ENCODE measurements at places on chromosomes 5 and 9. TPM values are rescaled to one million over a fixed set of nuclear protein-coding genes. Genes with fewer than 3 reads are reported as not detected.

DNA sequence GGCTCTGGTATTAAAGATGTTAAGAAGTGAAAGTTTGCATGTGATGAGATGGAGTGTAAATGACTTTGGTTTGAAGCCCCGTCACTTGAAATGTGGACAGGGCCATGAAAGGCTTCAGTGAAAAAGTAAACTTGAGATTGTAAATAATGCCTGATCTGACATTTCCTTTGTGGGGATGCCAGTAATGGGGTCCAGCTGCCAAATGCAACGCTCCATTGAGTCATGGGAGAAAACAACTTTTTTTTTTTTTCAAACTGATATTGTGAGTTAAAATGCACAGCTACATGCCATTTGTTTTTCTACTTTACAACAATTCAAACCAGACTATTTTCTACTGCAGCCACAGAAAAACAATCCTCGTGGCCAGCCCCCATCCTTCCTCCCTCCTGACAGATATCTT lies 327.0 kb upstream of the TNC start:
- no peak for DNase-seq
- H3K27me3 ChIP-seq: no peaks in the 10 kb centered on the region
- no peak overlapping the region for H3K4me3 ChIP-seq
- no peaks in the 10 kb centered on the region for H3K36me3 ChIP-seq
- no peak overlapping the region for H3K27ac ChIP-seq
- H3K4me1 ChIP-seq: no peaks in the 10 kb centered on the region

GRCh38 chr5:99305045-99305580 lies 376.3 kb upstream of the CHD1 start:
- no peaks in the 10 kb centered on the region for H3K27me3 ChIP-seq
- no peaks in the 10 kb centered on the region for H3K4me1 ChIP-seq
- no peaks in the 10 kb centered on the region for H3K36me3 ChIP-seq

- no peaks in the 10 kb centered on the region for H3K4me1 ChIP-seq
- DNase-seq: no peak
- H3K4me3 ChIP-seq: no peak overlapping the region
Observed at GRCh38 chr5:166427211-166427610, 1864.2 kb upstream of the WWC1 start.

DNA sequence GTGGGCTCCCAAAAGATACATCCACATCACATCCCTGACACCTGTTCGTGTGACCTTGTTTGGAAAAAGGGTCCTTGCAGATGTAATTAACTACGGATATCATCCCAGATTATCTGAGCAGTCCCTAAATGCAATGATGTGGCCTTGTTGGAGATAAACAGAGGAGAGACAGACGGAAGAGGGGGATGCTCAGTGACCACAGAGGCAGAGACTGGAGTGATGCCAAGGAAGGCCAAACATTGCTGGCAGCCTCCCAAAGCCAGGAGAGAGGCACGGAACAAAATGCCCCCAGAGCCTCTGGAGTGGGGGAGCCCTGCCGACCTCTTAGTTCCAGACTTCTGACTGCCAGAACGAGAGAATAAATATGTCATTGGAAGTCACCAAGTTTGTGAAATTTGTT lies 15.0 kb upstream of the VAV2 start:
- H3K27me3 ChIP-seq: no peaks in the 10 kb centered on the region
- no peaks in the 10 kb centered on the region for H3K36me3 ChIP-seq
- no peaks in the 10 kb centered on the region for H3K4me1 ChIP-seq
- DNase-seq: no peak
- H3K27ac ChIP-seq: no peak overlapping the region
- no peak overlapping the region for H3K4me3 ChIP-seq

- no peak overlapping the region for H3K27ac ChIP-seq
- no peaks in the 10 kb centered on the region for H3K4me1 ChIP-seq
Observed at GRCh38 chr5:52658246-52658645, 129.5 kb upstream of the ITGA1 start.

DNA sequence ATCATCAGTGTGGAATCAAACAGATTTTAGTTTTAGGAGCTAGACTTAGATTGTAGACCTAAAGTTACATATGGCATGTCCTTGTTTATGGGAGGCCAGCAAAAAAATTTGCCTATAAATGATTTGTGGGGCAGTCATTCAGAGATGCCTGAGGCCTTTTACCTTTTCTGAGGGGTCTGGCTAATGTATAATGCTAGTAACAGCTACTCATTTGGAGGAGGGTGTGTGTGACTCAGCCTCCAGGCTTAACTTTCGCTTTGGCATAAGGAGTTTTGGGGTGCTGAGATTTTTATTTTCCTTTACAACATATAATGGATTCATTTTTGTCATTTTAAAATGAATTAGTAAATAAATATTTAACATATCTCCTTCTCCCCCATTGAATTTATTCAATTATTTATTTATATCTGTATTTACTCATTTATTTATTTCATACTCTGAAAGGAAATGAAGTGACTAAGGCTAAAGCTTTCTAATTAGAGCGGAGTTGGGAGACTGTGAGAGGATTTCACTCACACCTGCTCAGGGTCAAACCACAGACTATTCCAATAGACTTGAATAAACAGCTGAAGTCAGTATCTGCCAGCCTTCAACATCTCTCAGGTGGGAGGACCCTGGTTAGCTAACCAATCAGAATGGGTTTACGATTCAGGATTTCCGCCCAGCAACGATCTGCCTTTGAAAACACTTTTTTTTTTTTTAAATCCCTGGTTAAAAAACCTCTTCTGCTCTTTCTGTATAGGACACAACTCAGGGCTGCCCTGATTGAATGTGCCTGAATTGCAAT lies 487.5 kb upstream of the SGCD start:
- no peaks in the 10 kb centered on the region for H3K4me1 ChIP-seq
- H3K27ac ChIP-seq: no peak overlapping the region
- no peaks in the 10 kb centered on the region for H3K27me3 ChIP-seq
- no peak overlapping the region for H3K4me3 ChIP-seq

DNA sequence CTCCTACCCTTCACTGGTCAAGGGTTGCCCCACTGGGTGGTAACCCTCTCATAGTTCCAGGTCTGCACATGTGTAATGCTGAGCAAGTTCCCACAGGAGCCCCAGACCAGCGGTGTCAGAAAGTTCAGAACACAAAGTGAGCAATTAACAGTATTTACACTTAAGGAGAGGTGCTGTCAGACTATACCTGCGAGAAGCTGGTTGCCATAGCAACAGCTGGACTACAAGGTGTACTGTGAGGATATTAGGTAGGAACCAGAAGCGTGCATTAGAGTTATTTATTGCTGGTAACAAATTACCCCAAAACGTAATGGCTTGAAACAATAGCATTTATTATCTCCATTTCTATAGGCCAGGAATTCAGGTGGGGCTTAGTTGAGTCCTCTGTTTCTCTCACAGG lies 317.0 kb upstream of the RPS23 start:
- no peak overlapping the region for H3K27ac ChIP-seq
- no peak for DNase-seq
- no peaks in the 10 kb centered on the region for H3K36me3 ChIP-seq
- H3K4me1 ChIP-seq: no peaks in the 10 kb centered on the region
- no peaks in the 10 kb centered on the region for H3K27me3 ChIP-seq

DNA sequence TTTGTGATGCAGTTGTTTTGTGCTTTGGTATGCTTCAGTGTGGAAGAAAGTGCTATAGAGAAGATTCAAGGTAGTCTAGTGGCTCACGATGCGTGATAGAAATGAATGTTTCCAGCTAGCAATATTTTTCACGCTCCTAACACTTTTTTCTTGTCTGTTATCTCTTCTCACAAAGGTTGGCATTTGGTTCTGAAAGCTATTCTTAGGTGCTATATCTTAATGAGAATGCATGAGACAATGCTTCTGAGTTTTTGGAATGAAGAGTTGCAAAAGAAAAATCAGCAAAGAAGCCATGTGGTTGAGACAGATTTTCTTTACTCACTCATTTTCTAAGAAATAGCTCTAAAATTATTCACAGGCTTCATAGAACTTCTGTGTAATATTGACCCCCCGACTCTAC lies 122.6 kb downstream of the PDE8B start:
- H3K4me3 ChIP-seq: no peak overlapping the region
- 0 out of 2 replicates have a peak, but pooled peaks cover 2% of the 10 kb centered on the region for H3K27me3 ChIP-seq
- no peaks in the 10 kb centered on the region for H3K4me1 ChIP-seq

DNA sequence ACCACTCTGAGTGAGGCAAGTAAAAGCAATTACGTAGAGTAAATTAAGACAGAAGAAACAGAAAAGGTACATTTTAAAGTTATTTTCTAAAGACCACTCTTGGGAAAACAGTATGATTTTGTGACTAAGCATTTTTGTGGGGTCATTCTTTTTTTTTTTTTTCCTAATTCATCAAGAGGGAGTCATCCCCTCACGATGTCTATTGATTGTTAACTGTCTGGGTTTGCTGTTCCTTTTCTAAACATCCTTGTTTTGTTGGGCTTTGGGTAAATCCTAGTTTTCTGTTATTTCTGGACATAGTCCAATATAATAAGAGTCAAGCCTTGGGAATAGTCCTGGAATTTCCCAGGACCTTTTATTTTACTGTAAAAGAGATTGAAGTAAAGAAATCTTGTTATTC lies 63.8 kb downstream of the ANKRD55 start:
- no peaks in the 10 kb centered on the region for H3K4me1 ChIP-seq
- DNase-seq: no peak
- no peak overlapping the region for H3K27ac ChIP-seq

DNA sequence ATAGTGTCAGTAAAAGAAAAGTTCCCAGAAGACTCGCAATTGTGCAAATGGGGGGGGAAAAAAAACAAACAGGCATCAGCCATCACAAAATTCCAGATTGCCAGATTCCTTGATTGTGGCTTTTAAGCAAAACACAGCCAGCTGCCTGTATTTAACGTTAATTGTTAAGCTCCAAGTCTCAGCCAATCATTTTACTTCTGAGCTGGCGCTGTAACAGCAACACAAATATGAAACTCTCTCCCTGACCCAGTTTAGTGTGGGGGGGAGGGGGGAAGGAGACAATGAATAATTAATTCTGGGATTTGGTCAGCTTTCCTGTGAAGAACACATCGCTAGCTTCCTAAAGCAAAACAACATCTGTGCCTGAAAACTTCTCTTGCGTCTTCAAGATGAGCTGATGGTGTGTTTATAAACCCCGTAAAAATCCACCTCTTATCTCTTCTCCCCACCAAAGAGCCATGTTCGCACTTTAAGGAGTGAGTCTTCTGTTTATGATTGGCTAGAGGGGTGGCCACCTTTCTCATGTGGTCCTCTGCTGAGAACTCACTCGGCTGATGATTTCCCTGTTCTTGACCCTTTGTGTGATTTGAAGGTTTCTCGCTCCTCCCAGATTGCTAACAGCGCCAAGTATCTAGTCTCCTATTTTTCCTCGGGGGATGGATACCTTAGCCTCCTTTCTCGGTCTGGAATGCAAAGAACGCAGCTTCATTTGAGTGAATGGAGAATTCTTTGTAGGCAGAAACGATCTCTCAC lies 160.2 kb upstream of the DAPK1 start:
- no peaks in the 10 kb centered on the region for H3K36me3 ChIP-seq
- no peak overlapping the region for H3K27ac ChIP-seq
- H3K4me3 ChIP-seq: no peak overlapping the region
- H3K27me3 ChIP-seq: peaks cover 20% of the 10 kb centered on the region

GRCh38 chr5:16934123-16934522 lies 2.0 kb downstream of the MYO10 start:
- no peaks in the 10 kb centered on the region for H3K36me3 ChIP-seq
- no peaks in the 10 kb centered on the region for H3K27me3 ChIP-seq
- DNase-seq: peak; percentile 96
- peak overlapping the region; percentile 62 for H3K27ac ChIP-seq

DNA sequence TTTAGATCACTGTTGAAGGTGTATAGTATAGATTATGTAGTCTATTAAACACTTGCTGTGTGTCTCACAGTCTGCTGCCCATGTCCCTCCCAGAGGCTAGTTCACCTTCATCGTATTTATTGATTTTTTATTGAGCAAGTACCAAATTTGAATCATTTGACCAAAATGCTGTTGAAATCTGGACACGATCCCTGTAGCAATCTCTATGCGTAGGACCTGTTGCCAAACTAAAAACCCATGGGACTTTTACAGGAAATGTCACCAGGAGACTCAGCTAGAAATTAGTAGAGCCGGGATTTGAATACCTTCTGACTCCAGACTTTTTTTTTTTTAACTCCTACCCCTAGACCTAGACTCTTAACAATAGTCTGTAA lies 17.5 kb downstream of the SLC31A1 start:
- H3K4me3 ChIP-seq: no peak overlapping the region
- no peaks in the 10 kb centered on the region for H3K36me3 ChIP-seq
- H3K4me1 ChIP-seq: no peaks in the 10 kb centered on the region
- no peak overlapping the region for H3K27ac ChIP-seq
- no peak for DNase-seq

DNA sequence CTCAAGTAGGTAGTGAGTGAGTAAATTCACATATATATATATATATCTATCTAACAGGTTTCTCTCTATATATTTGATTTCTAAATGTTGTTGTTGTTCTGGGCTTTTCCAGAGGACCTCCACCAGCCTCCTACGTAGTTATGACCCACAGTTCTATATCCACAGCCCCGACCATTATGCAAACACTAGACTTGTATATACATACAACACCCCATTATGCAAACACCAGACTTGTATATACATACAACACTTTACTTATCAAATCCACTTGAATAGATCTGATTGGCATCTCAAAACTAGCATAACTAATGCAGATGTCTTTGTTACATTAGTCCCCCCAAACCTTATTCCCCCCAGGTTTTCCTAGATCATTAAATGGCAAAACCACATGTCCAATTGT lies 108.7 kb downstream of the JAKMIP2 start:
- H3K4me1 ChIP-seq: no peaks in the 10 kb centered on the region
- H3K4me3 ChIP-seq: no peak overlapping the region
- no peak for DNase-seq
- H3K27ac ChIP-seq: no peak overlapping the region

DNA sequence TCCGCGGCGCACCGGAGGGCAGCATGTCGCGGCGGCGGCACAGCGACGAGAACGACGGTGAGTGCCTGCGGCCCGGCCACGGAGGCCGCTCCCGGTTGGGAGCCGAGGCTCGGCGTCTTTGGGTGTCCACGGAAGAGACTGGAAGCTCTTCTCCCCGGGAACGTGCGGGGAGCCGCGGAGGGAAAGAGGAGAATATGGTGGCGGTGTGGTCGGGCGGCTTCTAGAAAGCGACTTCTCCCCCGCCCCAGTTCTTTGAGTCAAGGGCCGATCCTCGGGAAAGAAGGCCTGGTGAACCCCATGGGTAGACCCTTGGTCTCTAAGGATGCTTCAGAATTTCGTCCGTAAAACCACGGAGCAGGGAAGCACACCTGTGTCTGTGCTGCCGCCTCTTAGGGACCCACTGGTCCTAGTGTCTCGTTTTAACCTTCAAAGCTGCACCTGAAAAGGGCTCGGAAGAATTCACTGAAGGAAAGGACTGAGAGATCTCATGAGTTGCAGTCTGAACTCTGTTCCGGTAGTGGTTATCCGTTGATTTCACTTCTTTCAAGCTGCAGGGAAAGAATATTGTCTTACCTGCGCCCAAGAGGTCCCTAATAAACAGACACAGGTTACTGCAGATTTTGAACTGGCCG lies 354 bp downstream of the NCBP1 start:
- H3K36me3 ChIP-seq: no peaks in the 10 kb centered on the region
- H3K4me1 ChIP-seq: peaks cover 16% of the 10 kb centered on the region
- peak overlapping the region; percentile 89 for H3K27ac ChIP-seq
- peak overlapping the region; percentile 96 for H3K4me3 ChIP-seq
- H3K27me3 ChIP-seq: no peaks in the 10 kb centered on the region

Gene PDLIM4
- 26.5 TPM for total RNA-seq

Gene BARX1
- total RNA-seq: not detected

Gene TYRP1
- not detected for total RNA-seq

Gene DNAJC18
- total RNA-seq: 4.4 TPM

Gene CCDC180
- 0.69 TPM for total RNA-seq

Gene ACOT12
- total RNA-seq: not detected

Gene PRSS3
- total RNA-seq: 225 TPM

Gene NEK6
- 21.1 TPM for total RNA-seq

Gene TMC1
- not detected for total RNA-seq

Gene CDC20B
- total RNA-seq: not detected
